ENCODE measurements at places on chromosomes 6 and 20.

DNA sequence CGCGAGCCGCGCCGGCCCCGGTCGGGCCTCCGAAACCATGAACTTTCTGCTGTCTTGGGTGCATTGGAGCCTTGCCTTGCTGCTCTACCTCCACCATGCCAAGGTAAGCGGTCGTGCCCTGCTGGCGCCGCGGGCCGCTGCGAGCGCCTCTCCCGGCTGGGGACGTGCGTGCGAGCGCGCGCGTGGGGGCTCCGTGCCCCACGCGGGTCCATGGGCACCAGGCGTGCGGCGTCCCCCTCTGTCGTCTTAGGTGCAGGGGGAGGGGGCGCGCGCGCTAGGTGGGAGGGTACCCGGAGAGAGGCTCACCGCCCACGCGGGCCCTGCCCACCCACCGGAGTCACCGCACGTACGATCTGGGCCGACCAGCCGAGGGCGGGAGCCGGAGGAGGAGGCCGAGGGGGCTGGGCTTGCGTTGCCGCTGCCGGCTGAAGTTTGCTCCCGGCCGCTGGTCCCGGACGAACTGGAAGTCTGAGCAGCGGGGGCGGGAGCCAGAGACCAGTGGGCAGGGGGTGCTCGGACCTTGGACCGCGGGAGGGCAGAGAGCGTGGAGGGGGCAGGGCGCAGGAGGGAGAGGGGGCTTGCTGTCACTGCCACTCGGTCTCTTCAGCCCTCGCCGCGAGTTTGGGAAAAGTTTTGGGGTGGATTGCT is 1.3 kb downstream of the VEGFA start:
- DNase-seq: no peak

- DNase-seq: no peak
Observed at GRCh38 chr6:52209770-52210169, 23.6 kb downstream of the IL17A start.

DNA sequence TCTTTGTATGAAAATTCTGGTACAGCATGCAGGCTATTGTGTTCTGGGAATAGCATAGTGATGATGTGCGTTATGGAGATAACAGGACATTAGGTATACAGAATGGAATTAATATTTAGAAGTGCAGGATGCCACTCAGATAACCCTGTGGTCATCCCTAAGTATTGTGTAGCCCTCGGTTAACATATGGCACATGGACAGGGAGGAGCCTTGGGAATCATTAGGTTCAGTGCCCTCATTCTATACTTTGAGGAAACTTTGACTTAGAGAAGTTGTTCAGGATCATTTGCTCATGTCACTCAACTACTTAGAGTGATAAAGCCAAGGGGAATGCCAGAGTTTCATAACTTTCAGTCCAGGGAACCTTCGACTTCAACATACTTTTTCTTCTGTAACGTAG is 185.9 kb downstream of the UST start:
- no peak for DNase-seq

DNA sequence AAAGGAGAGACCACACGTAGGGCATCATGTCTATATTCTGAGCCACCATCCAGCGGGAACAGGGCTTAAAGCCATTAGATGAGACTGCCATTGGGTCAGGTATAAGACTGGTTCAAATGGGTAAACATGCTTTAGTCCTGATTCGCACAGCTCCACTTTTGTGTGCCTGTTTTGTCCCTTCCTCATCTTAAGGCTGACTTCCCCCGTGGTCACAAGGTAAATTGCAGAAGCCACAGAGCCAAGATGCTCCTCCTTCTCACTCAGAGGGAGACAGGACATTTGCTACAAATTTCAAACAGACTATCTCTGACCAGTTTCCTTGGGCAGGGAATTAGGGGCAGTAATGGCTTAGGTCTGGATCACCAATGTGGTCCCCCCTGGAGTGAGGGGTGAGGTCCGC is 11.4 kb upstream of the IFNGR1 start:
- DNase-seq: no peak

GRCh38 chr6:27503436-27504030 is 30.6 kb upstream of the ZNF184 start:
- DNase-seq: peak; percentile 31

Data from SHP77 treated with DMSO at 0.1 percent for 48 hours (cell line).